ENCODE measurements at places on chromosomes 6 and 20.

GRCh38 chr6:109714166-109714565 lies 23.1 kb downstream of the FIG4 start:
- no peak for DNase-seq

GRCh38 chr6:169960521-169960885 lies 209.1 kb downstream of the ERMARD start:
- no peak for DNase-seq

- no peak for DNase-seq
Observed at GRCh38 chr6:159633196-159633595, 59.8 kb downstream of the SOD2 start.

DNA sequence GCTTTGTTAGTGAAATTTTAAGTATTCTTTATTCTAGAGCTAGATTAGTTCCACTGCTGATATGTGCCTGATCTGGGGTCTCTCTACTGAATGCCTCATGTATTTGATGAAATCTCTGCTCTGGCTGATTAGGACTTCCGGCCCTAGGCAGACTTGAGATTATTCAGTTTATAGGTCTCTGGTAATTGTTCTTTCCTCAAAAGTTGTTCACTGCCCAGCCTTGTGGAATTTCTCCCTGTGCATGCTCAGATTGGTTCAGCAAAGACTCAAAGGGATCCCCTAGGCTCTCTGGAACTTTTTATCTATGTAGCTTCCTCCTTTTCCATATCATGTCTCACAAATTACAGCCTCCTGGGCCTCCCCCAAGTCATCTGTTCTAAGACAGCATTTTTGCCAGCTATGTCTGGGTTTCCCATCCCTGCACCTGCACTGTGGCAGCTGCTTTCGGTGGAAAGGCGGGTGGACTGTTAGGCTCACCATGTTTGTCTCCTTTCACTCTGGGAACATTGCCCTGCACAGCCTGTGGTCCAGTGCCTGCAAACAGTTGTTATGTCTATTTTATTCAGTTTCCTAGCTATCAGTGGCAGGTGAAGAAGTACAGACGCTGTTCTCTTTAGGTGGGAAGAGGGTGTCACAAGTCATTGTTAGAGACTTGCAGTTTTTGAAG lies 73.7 kb downstream of the RPP40 start:
- no peak for DNase-seq

- DNase-seq = no peak
Observed at GRCh38 chr6:20574355-20574754, 40.1 kb downstream of the CDKAL1 start.

- DNase-seq = no peak
Observed at GRCh38 chr20:47143657-47144056, 212.8 kb downstream of the ZMYND8 start.

DNA sequence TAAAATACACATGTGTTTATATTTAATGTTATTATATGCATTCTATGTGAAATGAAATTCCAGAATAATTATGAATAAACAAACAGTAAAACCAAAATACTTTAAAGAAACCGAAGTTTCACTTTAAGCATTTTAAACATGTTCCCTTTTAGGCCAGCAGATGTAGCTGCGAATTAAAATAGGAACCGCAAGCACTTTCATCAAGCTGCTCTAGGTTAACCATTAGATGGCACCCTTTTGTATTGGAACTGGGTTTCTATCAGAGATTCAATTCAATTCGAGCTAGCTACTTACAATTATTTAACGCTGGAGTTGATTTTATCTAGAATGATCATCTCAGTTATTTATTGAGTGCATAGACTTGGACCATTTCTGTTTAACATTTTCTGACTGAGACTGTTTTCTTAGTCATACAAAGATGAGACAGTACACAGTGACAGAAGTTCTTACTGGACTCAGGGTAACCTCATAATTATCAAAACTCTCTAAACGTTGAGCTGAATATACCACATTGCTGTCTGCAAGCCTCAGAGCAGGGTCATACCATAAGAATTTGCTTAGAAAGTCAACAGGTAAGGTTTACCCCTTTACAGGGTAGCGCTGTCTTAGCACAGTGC lies 8.5 kb downstream of the TMEM242 start:
- DNase-seq = no peak

DNA sequence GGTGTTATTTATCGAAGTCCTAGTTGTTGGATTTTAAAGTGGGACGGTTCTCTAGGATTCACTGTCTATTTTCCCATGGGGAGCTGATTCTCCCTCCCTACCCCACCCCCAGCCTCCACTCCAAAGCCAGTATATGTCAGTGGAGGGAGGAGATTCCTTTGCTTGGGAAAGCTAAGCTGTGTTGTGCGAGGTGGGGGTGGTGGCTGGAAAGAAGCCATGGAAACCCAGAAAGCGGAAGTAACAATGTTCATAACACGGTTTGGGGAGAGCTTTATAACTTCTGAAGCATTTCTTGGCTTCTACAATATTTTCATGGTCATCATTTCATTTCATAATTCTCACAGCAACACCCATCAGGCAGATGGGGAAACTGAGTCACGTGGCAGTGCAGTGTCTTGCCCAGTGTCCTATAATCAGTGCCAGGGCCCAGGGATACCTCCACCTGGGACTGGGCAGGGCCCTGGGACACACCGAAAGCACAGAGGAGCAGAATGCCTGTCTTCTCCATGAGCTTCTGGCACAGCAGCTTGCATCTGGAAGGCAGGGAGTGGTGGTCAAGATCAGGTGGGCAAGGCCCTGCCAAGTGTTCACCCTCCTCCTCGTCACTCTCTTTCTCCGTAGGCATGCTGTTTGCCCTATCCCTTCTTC lies 4.5 kb downstream of the SUN5 start:
- no peak for DNase-seq
